ENCODE measurements at places on chromosomes 11 and 22.

- no peak for DNase-seq
These were observed 889.7 kb upstream of the API5 start for GRCh38 chr11:42422090-42422489.

DNA sequence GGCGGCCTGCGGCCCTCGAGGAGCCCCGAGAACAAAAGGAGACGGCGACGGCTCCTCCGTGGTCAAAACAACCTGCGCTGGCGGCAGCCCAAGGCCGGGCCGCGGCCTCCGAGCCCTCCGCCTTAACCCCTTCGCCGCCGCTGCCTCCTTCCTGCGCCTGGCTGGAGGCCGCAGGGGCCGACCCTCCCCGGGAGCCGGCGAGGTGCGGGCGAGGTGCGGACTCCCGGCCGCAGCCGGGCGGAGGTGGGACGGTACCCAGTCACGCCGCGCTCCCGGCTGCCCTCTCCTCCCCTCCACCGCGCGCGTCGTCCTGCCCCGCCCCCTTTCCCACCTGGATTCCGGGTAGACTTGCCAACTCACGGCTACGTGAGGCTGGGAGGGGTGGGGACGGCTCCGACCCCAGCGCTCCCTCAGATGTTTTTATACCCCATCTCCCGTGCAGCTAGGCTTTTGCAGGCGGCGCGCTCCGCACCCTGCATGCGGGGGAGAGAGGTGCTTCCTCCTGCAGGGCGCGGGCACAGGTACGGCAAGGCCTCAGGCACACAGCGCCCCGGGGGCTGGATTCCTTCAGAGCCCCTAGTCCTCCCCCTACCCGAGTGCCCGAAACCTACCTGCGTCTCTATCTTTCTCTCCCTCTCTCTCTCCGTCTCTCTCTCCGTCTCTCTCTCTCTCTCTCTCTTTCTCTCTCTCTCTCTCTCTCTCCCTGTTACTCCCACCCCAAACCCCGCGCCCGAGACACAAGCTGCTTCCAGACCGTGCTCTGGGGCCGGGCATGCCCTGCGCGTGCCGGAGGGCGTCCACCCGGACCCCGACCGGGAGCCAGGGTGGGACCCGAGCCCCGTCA, 2.0 kb downstream of the PDGFB start:
- DNase-seq, result no peak

GRCh38 chr11:24886880-24887619, 390.2 kb downstream of the LUZP2 start:
- DNase-seq, result no peak

DNA sequence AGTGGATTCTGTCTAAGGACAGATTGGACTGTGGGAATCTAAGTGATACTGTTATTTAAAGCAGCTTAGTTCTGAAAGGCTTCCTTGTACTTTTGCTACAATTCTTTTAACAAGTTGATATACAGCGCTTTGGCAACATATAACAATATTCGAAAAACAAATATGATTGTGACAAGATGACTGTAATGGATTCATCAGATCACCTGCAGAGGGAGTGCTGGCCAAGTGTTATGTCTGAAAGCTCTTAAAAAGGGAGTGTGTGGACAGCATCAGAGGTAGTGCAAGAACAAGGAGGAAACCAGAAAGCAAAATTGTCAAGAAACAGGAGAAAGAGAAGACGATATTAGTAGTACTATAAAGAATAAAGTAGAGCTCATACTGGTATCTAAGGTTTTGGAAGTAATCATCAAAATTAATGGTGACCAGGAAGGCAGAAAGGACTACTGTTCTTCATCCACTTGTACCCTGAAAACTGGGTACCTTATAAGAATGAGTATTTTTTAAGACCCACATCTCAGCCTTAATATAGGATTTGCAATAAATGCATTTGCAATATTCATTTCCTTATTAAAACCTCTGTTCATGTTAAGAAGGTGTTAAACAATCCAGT, 1112.0 kb upstream of the CCDC90B start:
- DNase-seq, result peak; percentile 3

GRCh38 chr11:74778581-74778980, 29.9 kb downstream of the RNF169 start:
- no peak for DNase-seq

DNA sequence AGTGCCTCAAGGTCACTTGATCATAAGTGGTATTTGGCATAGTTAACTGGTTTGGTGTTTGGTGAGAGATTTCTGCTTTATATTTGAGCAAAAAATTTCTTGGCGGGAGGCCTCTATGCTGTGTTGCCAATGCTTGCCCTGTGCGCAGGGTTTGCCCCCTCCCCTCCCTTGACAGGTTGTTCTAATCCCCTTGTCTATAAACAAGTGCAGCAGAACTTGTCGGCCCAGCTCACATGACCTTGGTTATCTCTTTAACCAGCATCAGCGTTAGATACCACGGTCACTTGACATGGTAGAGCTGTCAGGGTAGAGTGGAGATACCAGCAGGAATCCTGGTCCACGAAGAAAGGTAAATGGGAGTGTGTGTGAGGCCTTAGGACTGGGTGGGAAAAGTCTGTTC, 35.6 kb downstream of the MARK2 start:
- DNase-seq, result peak; percentile 57

- peak; percentile 77 for DNase-seq
These were observed 9.1 kb downstream of the LMF2 start for GRCh38 chr22:50498322-50498890.

GRCh38 chr11:64879244-64879900, 951 bp upstream of the EHD1 start:
- DNase-seq, result no peak

DNA sequence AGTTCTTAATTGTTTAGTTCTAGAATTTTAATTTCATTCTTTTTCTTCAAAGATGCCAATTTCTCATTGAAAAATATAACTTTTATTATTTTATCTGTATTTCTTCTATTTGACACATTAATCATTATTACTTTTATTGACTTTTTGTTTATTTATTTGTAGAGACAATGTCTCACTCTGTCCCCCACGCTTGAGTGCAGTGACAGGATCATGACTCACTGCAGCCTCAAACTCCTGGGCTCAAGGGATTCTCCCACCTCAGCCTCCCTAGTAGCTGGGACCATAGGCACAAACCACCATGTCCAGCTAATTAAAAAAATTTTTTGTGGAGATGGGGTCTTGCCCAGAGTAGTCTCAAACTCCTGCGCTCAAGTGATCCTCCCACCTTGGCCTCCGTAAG, 30.3 kb upstream of the FBLN1 start:
- no peak for DNase-seq

- DNase-seq, result no peak
These were observed 1176.4 kb downstream of the BRD1 start for GRCh38 chr22:48651036-48651890.

- peak; percentile 62 for DNase-seq
These were observed 25.6 kb upstream of the SUSD2 start for GRCh38 chr22:24155627-24156140.

GRCh38 chr22:25383278-25383820, 163.9 kb downstream of the CRYBB2 start:
- no peak for DNase-seq

DNA sequence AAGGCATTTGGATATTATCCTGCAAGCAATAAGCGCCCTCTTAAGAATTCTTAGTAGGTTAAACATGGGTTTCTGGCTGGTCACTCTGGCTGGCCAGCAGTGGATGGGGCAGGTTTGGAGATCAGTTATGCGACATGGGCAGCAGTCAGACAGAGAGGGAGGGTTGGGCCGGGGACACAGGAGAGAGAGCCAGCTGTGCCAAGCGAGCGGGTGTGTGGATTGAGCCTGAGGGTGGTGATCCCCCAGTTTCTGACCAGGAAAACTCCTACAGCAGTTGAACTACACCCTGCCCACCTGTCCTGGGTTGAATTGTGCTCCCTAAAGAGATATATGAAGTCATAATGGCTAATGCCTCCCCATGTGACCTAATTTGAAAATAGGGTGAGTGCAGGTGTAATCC, 671.2 kb downstream of the TBC1D22A start:
- no peak for DNase-seq

- no peak for DNase-seq
These were observed 48.2 kb downstream of the OR10A6 start for GRCh38 chr11:7882860-7883259.

- no peak for DNase-seq
These were observed 587.7 kb downstream of the OPCML start for GRCh38 chr11:132944569-132944944.

- DNase-seq, result no peak
These were observed 6.3 kb downstream of the LDHAL6A start for GRCh38 chr11:18461909-18462308.

GRCh38 chr11:113237261-113237660, 77.1 kb upstream of the TTC12 start:
- no peak for DNase-seq

GRCh38 chr22:33867118-33867866, 53.0 kb downstream of the LARGE1 start:
- DNase-seq, result no peak

- DNase-seq, result peak; percentile 93
These were observed 68.2 kb upstream of the EED start for GRCh38 chr11:86176165-86176884.

DNA sequence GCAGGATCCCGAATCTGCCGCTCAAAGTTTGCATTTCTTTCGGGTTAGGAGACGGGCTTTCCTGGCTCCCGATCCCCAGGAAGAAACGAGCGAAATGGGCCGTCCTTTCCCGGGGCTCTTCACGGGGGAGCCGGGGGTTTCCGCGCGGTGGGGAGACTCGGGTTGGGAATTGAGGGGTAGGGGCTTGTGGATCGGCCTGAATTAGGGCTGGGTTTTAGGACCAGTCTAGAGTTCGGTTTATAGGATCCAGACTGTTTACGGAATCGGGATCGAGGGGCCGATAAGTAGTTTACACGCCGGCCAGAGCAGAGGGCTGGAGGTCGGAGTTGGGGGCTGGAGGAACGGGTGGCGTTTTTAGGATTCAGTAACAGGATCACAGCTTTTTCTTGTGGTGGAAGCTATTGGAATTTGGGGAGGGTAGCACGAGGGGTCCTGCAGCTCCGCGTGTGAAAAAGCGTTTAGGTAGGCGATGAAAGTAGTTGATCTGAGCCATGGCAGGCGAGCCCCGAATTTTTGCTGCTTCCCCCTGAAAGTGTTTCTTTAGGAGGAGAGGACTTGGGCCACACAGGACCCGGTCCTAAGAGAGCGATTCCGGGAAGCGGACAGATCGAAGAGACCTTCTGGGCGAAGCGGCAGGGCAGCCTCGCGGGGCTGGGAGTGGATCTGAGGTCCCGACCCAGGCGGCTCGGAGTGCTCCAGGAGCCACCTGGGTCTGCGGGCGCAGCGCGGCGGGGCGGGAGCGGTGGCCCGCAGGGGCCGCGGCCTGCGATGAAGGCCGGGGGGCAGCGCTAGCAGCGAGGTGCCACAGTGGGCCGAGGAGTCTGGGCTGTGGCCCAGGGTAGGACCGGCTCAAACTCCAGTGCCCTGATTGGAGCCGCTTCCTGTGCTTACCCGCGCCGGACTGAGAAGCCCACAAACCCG, 1.6 kb downstream of the PKNOX2 start:
- DNase-seq, result no peak

DNA sequence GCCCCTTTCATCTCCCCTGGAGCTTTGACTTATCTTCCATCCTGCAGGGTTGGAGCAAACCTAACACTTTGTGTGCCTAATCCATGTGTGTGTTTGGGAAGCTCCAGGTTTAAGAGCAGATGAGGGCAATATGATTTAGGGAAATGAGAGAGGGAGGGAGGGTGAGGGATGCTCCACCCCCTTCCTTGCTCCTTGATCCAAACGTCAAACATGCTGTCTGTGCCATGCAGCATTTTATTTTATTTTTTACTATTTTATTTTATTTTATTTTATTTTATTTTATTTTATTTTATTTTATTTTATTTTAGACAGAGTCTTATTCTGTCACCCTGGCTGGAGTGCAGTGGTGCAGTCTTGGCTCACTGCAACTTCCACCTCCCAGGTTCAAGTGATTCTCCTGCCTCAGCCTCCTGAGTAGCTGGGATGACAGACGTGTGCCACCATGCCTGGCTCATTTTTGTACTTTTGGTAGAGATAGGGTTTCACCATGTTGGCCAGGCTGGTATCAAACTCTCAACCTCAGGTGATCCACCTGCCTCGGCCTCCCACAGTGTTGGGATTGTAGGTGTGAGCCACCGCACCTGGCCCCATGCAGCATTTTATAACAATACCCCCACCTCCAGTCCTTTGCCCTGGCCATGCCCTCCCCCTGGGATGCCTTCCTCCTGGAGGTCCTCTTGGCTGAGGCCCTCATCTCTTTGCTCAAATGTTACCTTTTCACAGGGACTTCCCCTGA, 52.6 kb upstream of the CRYBB3 start:
- DNase-seq, result no peak

DNA sequence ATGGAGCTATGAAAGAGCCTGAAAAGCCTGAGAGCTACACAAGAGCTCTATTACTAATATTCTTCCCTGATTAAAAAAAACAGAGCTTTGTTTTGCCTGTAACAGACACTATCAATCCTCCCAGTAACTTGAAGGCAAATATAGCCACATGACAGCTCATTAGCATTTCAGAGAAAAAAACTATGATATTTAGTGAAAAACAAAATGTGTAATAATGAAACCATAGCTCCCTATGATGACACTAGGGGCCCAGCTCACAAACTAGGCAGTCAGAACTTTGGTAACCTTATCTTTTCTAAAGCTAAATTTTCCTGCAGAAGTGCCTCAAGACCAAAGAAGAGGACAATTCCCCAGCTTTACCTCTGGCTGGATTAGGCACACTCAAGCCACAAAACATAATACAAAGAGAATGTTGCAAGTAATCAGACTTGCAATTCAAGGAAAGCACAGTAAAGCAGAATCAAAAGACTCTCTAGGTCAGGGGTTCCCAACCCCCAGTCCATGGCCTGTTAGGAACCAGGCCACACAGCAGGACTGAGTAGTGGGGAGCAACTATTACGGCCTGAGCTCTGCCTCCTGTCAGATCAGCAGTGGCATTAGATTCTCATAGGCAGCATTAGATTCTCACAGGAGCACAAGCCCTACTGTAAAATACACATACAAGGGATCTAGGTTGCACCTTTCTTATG, 53.3 kb downstream of the MRTFA start:
- DNase-seq, result no peak

DNA sequence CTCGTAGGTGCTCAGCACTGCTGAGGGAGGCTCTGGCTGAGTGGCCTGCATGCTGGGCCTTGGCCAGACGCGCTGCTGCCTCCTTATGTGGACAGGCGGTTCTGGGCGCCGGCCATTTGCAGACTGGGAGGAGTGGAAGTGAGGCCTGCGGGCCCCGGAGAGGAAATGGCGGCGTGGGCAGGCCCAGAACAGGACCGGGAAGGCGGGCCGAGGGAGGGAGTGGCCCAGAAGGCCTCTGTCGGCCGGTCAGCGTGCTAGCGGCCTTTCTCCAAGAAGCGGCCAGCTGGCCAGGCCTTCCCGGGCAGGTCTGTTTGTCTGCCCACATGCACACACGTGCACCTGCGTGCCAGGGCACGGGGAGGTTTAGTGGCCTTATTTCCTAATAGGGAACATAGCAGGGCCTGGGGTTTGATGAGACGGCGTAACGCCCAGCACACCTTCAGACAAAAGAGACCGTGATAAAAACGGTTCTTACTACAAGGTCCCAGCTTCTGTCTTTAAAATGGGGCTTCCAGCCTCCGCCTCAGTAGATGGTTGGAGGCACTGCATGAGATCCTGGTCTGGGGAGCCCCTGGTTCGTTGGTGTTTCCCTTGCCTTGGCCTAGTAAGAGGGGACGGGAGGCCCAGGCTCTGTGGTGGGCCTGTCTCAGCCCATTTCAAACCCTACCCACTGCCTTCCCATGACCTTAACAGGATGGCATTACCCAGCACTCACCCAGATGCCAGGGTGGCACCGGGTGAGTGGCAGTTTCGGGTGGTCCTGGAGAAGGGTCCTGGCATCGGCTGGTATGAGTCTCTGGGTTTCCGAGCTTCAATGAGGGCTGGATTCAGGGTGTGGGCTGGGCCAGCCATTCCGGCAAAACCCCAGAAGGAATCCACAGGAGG, 65.1 kb upstream of the PPARA start:
- DNase-seq, result no peak

Measured in hematopoietic multipotent progenitor cell treated with erythropoietin and hydrocortisone succinate and interleukin-3 and kit ligand, for 8 days (in vitro differentiated cells).